ENCODE measurements at places on chromosomes 1 and 21. TPM values are rescaled to one million over a fixed set of nuclear protein-coding genes. Genes with fewer than 3 reads are reported as not detected.
A peak's percentile ranks its signal among the peaks of the same experiment; 100 is the strongest.

- H3K27ac ChIP-seq = no peak overlapping the region
- H3K4me1 ChIP-seq = no peaks in the 10 kb centered on the region
Measured at GRCh38 chr1:98398649-98399048, 262.9 kb upstream of the SNX7 start.

DNA sequence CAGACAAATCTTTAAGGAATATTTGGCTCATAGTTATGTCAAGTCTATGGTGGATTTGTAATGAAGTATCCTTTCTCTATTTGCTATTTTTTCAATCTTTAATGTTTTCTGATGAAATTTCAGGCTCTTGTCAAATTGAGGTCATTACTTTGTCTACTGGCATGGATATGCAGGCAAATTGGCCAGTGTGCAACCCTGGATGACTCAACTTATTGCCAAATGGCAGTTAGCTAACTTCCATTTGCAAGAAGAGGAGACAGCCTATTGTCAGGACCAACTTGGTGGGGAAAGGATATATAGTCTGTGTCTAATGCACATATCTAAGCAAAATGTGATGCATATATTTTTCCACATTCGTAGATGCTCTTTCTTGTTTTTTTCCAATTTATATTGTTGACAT is 530.5 kb downstream of the PTBP2 start:
- no peaks in the 10 kb centered on the region for H3K27me3 ChIP-seq
- no peaks in the 10 kb centered on the region for H3K4me1 ChIP-seq
- no peak overlapping the region for H3K4me3 ChIP-seq
- no peak for DNase-seq
- H3K27ac ChIP-seq = no peak overlapping the region
- H3K36me3 ChIP-seq = no peaks in the 10 kb centered on the region

DNA sequence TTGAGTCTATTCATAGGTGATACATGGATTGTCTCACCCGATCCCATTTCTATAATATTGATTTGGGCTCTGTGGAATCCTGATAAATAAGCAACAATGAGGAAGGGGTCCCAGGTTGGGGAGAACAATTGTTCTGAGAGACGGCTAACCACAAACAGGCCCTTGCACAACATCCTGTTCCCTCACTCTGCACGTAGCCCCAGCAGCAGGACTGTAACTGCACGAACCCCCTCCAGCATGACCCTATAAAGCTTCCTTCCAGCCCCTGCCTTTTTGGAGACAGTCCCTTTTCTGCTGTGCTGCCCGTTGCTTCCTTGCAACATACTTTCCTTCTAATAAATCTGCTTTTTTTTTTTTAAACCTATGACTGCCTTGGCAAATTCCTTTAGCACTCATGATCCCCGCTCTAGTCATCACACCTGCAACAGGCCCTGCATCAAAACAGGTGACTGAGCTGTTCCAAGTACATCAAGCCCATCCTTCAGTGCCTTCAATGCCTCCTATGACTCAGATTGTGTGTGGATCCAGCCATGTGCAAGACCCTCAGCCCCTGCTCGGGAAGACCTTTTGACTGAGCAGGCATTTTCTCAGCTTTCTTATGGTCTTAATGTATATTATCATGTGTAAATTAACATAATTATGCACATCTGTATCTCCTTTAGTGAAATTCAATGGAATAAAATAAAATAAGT is 63.7 kb upstream of the B3GALNT2 start:
- no peaks in the 10 kb centered on the region for H3K36me3 ChIP-seq
- H3K4me3 ChIP-seq = no peak overlapping the region
- no peak overlapping the region for H3K27ac ChIP-seq
- H3K4me1 ChIP-seq = no peaks in the 10 kb centered on the region

DNA sequence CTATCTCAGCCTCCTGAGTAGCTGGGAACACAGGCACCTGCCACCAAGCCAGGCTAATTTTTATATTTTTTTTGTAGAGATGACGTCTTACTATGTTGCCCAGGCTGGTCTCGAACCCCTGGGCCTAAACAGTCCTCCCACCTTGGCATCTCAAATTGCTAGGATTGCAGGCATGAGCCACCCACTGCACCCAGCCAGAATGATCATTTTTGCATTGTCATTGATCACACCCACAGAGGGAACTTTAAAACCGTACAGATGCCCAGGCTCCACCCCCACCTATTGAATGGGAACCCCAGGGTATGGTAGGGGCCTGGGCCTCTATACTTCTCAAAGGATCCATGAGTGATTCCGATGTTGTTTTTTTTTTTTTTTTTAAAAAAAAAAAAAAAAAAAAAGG is 36.7 kb downstream of the ETNK2 start:
- H3K27me3 ChIP-seq = no peaks in the 10 kb centered on the region
- H3K4me1 ChIP-seq = no peaks in the 10 kb centered on the region
- H3K36me3 ChIP-seq = peaks cover 4% of the 10 kb centered on the region
- DNase-seq = no peak

GRCh38 chr1:119739150-119739549 is 27.4 kb downstream of the PHGDH start:
- H3K27me3 ChIP-seq = no peaks in the 10 kb centered on the region
- 0 out of 2 replicates have a peak, but pooled peaks cover 4% of the 10 kb centered on the region for H3K4me1 ChIP-seq
- no peak for DNase-seq
- no peak overlapping the region for H3K27ac ChIP-seq
- H3K4me3 ChIP-seq = no peak overlapping the region
- peaks cover 8% of the 10 kb centered on the region for H3K36me3 ChIP-seq

DNA sequence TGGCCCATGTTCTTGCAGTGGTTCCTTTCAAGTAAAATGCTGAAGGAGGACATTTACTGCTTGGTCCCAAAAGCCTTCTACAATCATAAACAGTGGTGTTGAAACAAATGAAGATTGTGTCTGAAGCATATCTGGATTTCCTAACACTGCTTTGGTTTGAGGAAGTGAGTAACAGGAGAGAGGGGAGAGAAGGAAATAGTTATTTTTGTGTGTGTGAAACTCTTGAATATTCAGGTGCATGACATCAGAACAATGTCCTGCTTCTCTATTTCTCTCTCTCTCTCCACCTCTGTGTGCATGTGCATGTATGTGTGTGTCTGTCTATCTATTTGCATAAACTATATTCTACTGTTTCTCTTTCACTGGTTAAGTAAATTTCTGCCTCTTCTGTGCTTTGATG is 61.4 kb upstream of the TNFSF18 start:
- H3K4me1 ChIP-seq = no peaks in the 10 kb centered on the region
- H3K27ac ChIP-seq = no peak overlapping the region
- no peak for DNase-seq
- H3K36me3 ChIP-seq = no peaks in the 10 kb centered on the region
- H3K27me3 ChIP-seq = no peaks in the 10 kb centered on the region

GRCh38 chr1:71542155-71542554 is 461.3 kb upstream of the ZRANB2 start:
- no peak overlapping the region for H3K4me3 ChIP-seq
- H3K36me3 ChIP-seq = no peaks in the 10 kb centered on the region
- H3K27me3 ChIP-seq = no peaks in the 10 kb centered on the region
- H3K27ac ChIP-seq = no peak overlapping the region

DNA sequence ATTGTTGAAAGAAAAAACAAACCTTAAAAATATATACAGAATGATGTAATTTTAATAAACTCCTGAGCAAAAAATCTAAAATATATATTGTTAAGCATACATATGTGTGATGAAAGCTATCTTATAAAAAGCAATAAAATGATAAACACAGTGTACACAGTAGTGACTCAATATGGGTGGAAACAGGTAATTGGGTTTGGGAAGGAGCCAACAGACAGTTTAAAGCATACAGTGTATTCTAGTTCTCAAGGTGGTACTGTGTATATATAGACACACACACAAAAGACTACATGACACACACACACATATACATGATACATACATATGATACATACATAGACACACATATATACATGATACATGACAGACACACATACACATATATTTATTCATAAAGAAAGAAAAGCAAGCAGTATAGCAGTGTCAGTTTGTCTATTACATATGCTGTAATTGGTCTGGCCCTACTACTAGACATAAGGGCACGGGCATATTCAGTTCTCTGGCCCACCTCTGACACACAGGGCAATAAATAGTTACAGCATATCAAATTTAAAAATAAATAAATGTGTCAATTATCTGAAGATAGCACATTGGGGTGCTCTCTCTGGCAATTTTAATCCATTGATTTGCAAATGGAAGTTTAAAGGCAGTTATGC is 330.2 kb downstream of the S1PR1 start:
- no peak overlapping the region for H3K27ac ChIP-seq
- DNase-seq = no peak
- H3K4me3 ChIP-seq = no peak overlapping the region
- no peaks in the 10 kb centered on the region for H3K27me3 ChIP-seq
- no peaks in the 10 kb centered on the region for H3K36me3 ChIP-seq

DNA sequence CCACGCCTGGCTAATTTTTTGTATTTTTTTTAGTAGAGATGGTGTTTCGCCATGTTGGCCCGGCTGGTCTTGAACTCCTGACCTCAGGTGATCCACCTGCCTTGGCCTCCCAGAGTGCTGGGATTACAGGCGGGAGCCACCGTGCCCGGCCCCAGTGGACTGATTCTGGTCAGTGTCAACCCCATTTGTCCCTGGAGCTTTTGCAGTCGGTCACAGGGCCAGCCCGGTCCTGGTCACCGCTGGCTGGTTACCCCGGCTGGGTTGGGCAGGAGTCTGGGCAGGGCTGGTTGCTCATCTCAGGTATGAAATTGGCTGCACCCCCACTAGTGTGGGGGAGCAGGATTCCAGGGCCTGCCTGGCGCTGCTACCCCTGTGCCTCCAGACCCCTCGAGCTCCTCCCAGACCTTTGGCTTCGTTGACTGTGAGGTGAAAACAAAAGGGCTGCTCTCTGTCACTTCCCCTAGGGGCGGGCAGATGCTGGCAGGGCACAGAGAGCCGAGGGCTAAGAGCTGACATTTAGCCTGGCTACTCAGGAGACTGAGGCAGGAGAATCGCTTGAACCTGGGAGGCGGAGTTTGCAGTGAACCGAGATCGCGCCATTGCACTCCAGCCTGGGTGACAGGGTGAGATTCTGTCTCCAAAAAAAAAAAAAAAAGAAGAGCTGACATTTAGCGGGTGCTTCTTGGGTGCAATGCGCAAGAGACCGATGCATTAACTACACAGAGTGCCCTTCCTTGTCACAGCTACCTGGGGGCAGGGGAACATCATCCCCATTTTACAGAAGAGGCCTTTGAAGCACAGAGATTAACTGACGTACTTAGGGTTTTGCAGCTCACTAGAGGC is 10.6 kb downstream of the TNFRSF1B start:
- H3K27ac ChIP-seq = no peak overlapping the region
- H3K4me1 ChIP-seq = no peaks in the 10 kb centered on the region
- H3K27me3 ChIP-seq = no peaks in the 10 kb centered on the region
- no peak for DNase-seq
- no peaks in the 10 kb centered on the region for H3K36me3 ChIP-seq

DNA sequence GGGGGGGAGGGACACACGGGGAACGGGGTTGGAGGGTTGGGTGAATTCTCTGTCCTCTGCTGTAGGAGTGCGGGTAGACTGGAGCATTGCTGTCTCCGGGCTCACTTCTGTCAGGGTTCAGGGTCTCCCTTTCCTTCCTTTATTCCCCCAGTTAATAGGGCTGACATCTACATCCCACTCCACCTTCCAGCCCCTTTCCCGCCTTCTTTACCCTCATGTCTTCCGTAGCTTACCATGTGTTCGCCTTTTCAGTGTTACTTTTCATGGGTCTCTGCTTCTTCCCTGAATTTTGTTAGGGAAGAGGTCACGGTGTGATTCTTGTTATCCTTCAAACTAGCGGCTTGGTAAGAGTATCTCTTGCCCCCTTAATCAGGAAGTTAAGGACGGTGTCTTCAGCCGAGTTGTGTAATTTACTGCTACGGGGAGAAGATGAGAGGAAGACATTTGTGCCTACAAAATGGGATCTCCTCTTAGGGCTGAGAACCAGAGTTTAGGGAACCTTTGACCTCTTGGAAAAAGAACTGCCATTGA is 917 bp downstream of the RAP1A start:
- peaks cover 15% of the 10 kb centered on the region for H3K4me1 ChIP-seq
- no peak for DNase-seq
- H3K27me3 ChIP-seq = no peaks in the 10 kb centered on the region
- peak overlapping the region; percentile 70 for H3K27ac ChIP-seq

GRCh38 chr1:168794057-168794456 is 65.1 kb upstream of the DPT start:
- H3K27ac ChIP-seq = peak overlapping the region; percentile 17
- H3K4me1 ChIP-seq = peaks cover 36% of the 10 kb centered on the region
- no peak for DNase-seq
- no peaks in the 10 kb centered on the region for H3K36me3 ChIP-seq

- H3K4me3 ChIP-seq = no peak overlapping the region
- no peaks in the 10 kb centered on the region for H3K36me3 ChIP-seq
- no peaks in the 10 kb centered on the region for H3K27me3 ChIP-seq
- peak overlapping the region; percentile 90 for H3K27ac ChIP-seq
- peaks cover 51% of the 10 kb centered on the region for H3K4me1 ChIP-seq
- no peak for DNase-seq
Measured at GRCh38 chr1:26785611-26786436, 1.9 kb upstream of the PIGV start.

- no peak for DNase-seq
- H3K36me3 ChIP-seq = no peaks in the 10 kb centered on the region
- H3K4me1 ChIP-seq = no peaks in the 10 kb centered on the region
- no peak overlapping the region for H3K4me3 ChIP-seq
- no peak overlapping the region for H3K27ac ChIP-seq
Measured at GRCh38 chr1:19775317-19775716, 24.4 kb downstream of the TMCO4 start.

- H3K4me1 ChIP-seq = no peaks in the 10 kb centered on the region
- no peak for DNase-seq
- H3K36me3 ChIP-seq = no peaks in the 10 kb centered on the region
- H3K27me3 ChIP-seq = no peaks in the 10 kb centered on the region
Measured at GRCh38 chr1:26317612-26318337, at the start of gene CD52. TSS of gene CD52 (plus strand) at chr1:26317958. CDS start at chr1:26318018, 60 bp downstream.

DNA sequence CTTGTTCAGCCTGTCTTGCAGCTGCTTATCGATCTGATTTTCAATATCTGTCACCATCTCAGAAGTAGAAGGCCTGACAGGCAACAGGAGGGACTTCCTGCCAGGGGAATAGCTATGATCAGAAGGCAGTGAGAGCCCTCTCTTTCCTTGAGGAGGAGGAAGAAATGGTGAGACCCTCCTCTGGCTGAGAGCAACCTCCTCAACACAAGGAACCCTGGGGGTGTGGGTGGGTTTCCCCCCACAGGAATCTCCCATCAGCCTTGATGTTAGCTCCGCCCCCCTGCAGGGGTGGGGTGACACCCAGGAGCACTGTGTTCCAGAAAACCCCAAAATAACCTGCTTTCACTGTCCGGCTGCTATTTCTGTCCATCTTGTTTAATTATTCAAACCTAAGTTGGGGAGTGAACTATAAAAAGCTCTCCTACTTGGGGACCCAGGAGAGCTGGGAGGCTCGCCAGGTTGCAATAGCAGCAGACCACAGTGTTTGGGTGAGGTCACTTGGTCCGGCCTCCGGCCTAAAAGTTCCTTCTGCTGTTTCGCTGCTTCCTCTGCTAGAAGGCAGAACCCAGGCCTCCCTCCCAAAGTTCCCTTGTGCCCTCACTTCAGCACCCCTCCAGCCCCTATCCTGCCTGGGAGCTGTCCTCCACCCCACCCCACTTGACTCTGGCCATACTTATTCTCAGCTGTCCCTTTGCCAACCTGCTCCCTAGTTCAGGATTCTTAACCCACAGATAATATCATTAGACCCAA is 7.8 kb upstream of the MEF2D start:
- H3K36me3 ChIP-seq = no peaks in the 10 kb centered on the region
- H3K27ac ChIP-seq = no peak overlapping the region
- peaks cover 22% of the 10 kb centered on the region for H3K4me1 ChIP-seq

The DNAJC28 gene
- 2.7 TPM for total RNA-seq

The AURKAIP1 gene
- 187 TPM for total RNA-seq

The PDXK gene
- total RNA-seq = 275 TPM

The GREM2 gene
- total RNA-seq = 0.51 TPM

The SLAMF6 gene
- not detected for total RNA-seq

The CFHR2 gene
- not detected for total RNA-seq

The RNU1-4 gene
- 1,638 TPM for total RNA-seq

The EFCAB7 gene
- 2.1 TPM for total RNA-seq
